ENCODE measurements at places on chromosomes 6 and 20.
A peak's percentile ranks its signal among the peaks of the same experiment; 100 is the strongest.

DNA sequence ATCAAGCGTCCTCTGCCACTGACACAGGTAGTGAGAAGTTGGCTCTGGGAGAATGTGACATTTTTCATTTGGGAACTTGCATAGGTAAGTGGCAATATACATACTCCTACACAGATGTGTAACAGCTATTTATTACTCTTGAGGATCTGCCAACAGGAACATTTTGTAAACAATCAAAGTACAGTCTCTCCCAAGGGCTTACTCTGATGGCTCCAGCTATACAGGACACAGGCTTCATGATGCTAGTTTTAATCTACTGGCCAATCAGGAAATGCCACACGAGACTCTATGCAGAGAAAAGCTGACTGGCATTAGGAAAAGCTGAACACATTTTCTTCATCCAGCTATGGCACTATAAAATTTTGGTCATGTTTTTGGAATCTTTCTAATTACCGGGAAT is 57.8 kb downstream of the POPDC3 start:
- peak; percentile 14 for DNase-seq

DNA sequence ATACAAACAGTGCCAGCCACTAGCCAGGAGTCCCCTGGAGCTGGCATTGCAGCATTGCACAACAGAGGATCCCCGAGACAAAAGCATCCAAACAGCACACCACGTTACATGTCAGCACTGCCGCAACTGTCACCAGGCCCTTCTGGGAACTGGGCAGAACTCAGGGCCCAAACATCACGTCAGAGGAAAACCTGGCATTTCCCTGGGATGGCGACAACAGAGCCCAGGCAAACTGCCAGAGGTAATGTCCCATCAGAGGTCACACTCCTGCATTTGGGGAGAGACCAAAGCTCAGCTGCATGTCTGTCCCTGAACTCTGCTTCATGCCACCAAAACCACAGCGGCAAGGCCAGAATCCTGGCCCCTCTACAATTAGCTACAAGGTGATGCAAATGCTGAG is 36.3 kb downstream of the PPP1R3G start:
- no peak for DNase-seq

DNA sequence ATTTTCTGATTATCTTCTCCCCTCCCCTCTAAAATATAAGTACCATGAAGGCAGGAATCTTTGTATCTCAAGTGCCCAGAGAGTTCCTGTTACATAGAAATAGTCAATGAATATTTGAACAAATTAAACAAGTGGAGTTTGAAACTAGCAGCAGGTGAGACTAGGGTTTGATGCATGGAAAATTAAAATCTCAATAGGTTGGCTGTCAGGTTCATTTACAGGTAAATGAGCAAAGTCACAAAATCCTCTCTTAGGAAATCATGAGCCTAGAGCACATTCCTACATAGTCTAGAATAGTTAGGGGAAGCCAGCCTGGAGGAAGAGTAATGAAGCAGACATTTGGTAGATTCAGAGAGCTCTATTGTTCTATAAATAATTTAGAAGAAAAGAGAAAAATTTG is 140.4 kb downstream of the HS3ST5 start:
- no peak for DNase-seq

- DNase-seq, result no peak
These were observed 265.9 kb upstream of the FERMT1 start for GRCh38 chr20:6388671-6389197.

GRCh38 chr6:164693944-164694343 is 615.5 kb downstream of the C6orf118 start:
- DNase-seq, result no peak

GRCh38 chr6:65780691-65781090 is 73.7 kb upstream of the EYS start:
- no peak for DNase-seq

DNA sequence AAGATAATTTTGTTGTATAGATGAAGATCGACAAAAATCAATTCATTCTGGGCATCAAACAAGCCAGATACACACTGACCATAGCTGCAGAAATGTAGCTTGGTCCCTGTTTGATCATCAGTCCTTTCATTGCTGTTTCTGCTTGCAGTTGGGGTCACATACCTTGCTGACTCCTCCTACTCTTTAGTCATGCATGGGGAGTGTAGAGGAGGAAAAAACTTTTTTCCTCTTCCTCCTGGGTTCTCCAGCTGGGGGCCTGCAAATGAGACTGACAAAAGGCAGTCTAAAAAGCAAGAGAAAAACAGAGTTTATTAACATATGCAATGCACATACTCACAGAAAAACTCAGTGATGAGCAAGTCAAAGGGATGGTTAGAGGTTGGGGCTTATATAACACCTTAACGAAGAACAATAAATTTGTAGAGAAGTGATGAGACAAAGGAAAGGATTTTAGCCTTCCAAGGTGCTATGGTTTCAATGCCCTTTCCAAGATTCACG is 105.8 kb downstream of the QRSL1 start:
- DNase-seq, result no peak

GRCh38 chr20:1196634-1197033 is 6.6 kb upstream of the C20orf202 start:
- no peak for DNase-seq

DNA sequence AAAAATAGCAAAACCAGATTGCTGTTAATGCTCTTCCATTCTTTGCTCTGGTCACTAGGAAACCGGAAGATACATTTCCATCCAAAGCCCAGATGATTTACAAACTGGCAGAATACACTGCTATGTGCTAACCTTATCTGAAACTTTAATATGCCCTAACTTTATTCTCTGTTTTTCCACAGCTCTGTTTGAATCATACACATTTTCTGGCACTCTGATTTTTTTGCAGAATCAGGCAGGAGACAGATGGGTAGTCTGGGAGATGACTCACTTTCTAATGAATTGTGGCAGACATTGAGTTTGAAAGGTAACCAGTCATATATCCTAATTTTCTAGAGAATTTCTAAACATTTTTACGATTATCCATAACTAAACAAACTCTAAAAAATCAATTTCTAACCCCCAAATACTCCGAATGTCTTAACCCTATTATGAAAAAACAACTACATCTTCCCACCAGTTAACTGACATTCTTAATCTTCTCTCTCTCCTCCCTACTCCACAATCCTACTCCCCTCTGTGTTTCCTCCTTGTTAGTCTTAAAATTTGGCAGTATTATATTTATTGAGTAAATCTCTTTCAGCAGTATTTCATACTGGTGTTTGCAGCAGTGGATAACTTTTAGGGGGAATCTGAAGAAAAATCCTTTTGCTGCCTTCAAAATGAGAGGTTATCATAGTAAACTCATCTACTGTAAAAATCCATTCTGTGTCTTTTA is 63.5 kb downstream of the MAN1A1 start:
- DNase-seq, result peak; percentile 16

- no peak for DNase-seq
These were observed 95.5 kb downstream of the MBOAT1 start for GRCh38 chr6:20116792-20117191.

DNA sequence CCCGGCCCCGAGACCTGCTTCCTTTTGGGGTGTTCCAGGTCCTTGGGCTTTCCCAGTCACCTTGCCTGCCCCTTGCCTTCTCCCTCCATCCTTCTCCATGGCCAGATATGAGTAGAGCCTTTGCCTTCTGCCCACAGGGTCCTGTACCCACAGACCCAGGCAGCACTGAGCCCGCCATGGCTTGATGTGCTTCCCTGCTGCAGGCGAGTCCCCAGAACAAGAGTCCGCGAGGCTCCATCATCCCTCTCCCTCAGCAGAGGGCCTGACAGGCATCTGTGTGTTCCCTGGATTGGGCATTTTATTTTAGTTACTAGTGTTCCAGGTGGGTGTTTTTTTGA is 21.9 kb downstream of the PYGB start:
- no peak for DNase-seq

DNA sequence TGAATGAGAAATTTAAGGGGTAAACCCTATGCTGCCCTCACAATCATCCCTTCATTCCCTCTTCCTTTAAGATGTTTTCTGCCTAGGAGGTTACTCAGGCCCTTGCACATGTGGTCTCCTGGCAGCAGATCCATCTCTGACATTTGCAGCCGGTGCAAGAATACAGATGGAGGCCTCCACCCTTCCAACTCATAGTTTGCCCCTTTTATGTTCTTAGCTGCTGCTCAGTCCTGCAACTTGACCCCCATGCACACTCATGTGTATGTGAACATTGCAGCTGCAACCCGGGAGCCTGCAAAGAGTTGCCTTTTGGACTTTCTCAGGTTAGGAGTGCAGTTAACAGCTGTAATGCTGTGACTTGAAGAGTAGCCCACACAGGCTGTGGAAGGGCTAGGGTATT is 131.9 kb upstream of the SGK1 start:
- DNase-seq, result peak; percentile 81

GRCh38 chr6:65259982-65260381 is 447.0 kb downstream of the EYS start:
- DNase-seq, result no peak

GRCh38 chr20:60057866-60058807 is 99.9 kb downstream of the CDH26 start:
- no peak for DNase-seq

DNA sequence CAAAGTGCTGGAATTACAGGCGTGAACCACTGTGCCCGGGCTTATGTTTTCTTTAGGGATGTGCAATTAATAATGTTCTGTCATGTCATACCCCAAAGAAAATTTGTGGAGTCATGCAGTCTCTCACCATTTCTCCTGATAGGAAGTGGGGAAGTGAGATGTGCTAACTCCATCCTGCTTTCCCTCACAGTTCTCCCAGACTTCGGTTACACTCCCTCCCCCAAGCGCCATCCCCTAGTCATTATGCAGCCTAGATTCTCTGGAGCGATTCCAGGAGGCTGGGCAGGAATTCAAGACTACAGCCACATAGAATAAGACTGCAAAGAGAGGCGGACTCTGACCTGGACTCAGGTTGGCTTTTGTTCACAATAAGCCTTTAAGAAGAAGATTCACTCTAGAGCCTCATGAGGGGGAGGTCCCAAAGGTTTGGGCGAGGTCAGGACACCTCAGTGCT is 271.4 kb downstream of the ALDH8A1 start:
- DNase-seq, result peak; percentile 40

DNA sequence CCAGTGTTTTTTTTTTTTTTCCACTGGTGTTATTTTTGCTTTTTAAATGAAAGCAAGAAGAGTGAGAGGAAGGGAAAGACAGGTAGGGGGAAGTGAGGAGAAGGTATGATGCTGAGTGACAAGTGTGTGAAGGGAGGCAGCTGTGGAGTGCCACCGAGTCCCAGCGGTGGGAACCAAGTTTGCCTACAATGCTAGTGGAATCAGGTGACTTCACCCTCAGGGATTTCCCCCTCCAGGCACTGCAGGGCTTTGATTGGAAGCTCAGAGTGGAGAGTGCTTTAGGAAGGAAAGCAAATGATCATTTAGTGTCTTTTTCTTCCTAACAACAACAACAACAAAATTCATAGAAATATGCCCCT is 120.5 kb upstream of the ENPP5 start:
- DNase-seq, result no peak

- DNase-seq, result peak; percentile 41
These were observed 312.1 kb upstream of the DEFB112 start for GRCh38 chr6:50361641-50362331.

DNA sequence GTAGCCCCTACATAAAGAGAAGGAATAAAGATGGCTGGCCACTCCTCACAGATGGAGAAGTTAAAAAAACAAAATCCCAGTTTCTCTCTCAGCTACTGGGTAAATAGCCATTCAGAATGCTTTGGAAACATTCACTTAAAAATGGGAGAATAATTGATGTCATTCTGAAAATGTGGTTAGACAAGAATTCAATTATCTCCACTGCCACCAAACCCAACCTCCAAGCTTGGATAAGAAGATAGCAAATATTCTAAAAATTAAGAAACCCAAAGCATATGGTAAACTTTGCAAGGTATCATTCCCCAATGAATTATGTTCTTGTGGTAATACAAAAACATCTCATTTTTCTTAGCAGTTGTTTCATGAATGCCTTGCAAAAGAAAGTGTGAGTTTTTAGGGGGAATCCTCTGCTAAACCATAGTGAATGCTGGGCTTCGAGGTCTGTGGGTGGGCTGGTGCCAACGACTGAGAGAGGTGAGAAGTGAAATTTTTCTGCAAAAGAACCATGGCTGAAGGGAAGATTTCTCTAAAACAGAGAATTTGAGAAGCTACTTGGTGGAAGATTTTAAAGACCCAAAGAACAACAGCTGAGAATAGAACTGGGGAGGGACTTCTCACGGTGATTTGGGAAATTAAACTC is 497.9 kb upstream of the JARID2 start:
- DNase-seq, result no peak

DNA sequence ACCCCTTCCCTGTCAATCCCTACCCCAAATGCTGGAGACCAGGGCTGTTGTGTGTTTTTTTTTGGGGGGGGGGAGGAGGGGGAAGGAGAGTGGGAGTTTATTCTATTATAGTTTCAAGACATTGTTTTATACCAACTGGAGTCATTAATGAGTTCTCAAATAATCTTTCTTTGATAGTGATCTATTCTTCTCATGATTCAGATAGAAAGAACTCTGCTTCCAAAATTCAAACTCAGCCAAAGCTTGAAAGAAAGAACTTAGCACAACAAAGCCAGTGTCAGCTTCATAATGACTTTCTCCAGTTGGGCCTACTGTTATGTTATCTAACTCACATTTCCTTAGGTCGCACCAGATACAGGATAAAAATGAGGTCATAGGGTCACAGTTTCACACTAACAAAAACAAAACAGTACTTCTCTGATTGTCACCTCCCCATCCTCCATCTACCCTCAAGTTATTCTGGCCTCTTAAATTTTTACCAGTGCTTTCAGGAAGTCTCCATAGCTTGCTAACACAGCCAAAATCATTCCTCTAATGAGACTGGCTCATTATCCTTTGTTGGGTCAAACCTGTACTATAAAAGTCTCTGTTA is 19.0 kb upstream of the MAP3K7 start:
- no peak for DNase-seq

- DNase-seq, result no peak
These were observed 79.2 kb downstream of the CHD6 start for GRCh38 chr20:41538810-41539596.

DNA sequence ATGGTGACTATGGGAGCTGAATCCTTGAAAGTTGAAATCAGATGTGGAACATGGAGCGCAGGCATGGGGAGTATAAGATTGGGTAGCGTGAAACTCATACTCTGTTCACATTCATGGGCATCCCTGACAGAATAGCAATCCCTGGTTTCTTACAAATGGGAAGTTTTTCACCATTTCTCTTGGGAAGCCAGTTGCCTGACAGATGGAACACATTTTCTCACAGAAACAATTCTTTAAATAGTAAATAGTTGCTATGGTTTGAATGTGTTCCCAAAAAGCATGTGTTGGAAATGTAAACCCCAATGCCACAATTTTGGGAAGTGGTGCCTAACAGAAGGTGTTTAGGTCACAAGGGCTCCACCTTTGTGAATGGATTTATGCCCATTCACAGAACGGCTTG is 262.8 kb upstream of the HS3ST5 start:
- DNase-seq, result no peak

DNA sequence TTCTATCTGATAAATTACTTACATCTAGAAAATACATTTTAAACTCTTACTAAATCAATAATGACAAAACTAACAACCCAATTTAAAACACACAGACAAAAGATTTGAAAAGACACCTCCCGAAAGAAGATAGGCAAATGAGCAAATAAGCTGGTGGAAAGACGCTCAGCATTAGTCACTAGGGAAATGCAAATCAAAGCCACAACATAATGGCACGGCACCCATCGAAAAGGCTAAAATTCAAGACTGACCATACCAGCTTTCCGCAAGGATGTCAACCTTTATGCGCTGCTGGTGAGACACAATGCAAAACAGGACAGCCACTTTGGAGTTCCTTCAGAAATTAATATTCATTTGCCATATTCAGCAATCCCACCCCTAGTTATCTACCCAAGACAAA is 25.9 kb downstream of the TAF4 start:
- no peak for DNase-seq

Measured in foreskin fibroblast (primary cell).